Spleen (tissue), 13 donors: ENCODE measurements at places on chromosomes 12 and 14. TPM values are rescaled to one million over a fixed set of nuclear protein-coding genes. Genes with fewer than 3 reads are reported as not detected.
A peak's percentile ranks its signal among the peaks of the same experiment; 100 is the strongest.

DNA sequence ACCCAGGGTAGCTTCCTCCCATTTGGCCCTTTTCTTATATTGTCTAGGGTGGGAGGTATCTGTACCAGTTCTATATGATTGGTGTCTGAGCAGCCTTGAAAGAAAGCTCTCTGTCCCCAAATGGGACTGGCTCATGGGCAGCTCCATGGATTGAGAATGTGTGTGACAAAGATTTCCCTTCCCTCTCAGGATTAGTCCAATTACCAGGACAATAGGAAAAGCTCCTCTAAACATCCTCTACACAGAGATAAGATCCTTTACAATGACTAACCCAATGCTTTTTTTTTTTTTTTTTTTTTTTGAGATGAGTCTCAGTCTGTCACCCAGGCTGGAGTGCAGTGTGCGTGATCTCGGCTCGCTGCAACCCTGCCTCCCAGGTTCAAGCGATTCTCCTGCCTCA lies 112.1 kb downstream of the SLC35F4 start:
- no peak for DNase-seq

DNA sequence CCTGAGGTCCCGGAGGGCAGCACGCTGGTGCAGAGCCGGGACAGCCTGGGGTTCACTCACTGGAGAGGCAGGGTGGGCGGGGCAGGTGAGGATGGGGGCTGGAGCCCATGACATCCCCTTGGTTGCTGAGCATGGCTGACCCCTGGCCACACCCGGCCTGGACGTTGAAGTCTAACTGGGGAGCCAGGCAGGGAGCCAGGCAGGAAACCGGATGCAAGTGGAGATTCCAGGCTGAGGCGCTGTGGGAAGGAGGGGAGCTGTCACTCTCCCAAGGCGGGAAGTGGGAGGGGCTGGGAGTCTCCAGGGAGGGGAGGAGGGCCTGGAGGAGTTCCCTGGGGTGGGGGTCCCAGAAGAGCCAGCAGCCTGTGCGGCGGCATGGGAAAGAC lies 7.7 kb upstream of the INF2 start:
- peak; percentile 88 for DNase-seq

CFAP251 gene
- 1.7 TPM for polyA plus RNA-seq

DNA sequence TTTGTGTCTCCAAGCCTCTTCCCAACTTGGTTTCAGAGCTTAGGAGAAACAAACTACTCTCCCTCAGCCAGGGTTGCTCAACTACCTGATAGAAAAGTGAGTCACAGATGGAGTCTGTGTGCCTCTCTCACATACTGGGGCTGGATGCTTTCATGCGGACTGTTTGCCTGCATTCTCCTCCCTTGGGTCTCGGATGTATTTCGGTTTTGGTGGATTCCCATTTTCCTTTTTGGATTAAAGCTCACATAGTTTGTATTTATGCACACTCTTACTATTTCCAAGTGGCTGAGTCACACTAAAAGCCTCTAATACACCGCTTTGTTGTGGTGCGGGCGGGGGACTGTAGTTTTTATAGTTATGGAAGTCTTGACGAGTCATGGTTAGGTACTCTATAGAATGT lies 505.4 kb downstream of the LRFN5 start:
- no peak for DNase-seq

DNA sequence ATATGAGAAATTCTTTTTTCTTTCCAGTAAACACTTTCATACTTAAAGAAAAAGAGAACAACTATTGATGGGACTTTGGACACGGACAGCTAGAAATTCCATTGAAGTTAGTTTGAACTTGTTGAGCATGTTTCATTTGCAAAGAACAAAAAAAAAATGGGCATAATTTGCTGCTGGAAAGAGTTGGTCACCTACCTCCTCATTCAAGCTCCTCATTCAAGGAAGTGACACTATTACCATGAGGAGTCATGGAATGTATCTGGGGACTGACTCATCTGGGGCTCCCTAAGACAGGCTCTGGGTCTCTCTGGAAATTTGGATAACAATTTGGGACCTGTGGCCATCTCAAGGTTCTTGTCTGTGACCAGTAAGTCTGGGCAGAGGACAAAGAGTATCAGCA lies 50.4 kb downstream of the KICS2 start:
- DNase-seq = no peak

DNA sequence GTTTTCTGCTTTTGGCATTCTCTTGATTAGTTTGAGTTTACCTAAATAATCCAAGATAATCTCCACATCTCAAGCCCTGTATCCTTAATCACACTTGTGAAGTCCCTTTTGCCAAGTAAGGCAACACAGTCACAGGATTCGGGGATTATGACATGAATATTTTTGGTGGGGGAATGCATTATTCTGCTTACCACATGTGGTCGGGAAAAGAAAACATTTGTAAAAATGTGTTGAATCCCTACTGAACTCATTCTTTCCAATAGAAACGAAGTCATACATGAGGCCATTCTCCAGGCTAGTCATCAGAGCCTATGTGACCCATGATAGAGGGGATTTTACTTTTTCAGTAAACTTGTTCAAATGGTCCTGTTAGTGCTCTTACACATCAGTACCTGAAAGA lies 58.5 kb upstream of the PRICKLE1 start:
- DNase-seq = no peak

- DNase-seq = no peak
These were observed 68.2 kb upstream of the EVL start for GRCh38 chr14:99996951-99997571.

- DNase-seq = no peak
These were observed 41.8 kb downstream of the TUNAR start for GRCh38 chr14:95918466-95918865.

KLRK1 gene
- 45.9 TPM for polyA plus RNA-seq

SDR9C7 gene
- polyA plus RNA-seq = 0.04 TPM

POU6F1 gene
- polyA plus RNA-seq = 10.0 TPM

GRCh38 chr12:104604070-104604994 lies 147.6 kb downstream of the CHST11 start:
- no peak for DNase-seq

GRCh38 chr14:22739423-22739822 lies 27.1 kb upstream of the OXA1L start:
- no peak for DNase-seq

GRCh38 chr12:87406926-87407325 lies 622.3 kb downstream of the C12orf50 start:
- DNase-seq = no peak

RPGRIP1 gene
- 0.61 TPM for polyA plus RNA-seq

- DNase-seq = no peak
These were observed 17.8 kb downstream of the FBLN5 start for GRCh38 chr14:91929700-91930099.

DNA sequence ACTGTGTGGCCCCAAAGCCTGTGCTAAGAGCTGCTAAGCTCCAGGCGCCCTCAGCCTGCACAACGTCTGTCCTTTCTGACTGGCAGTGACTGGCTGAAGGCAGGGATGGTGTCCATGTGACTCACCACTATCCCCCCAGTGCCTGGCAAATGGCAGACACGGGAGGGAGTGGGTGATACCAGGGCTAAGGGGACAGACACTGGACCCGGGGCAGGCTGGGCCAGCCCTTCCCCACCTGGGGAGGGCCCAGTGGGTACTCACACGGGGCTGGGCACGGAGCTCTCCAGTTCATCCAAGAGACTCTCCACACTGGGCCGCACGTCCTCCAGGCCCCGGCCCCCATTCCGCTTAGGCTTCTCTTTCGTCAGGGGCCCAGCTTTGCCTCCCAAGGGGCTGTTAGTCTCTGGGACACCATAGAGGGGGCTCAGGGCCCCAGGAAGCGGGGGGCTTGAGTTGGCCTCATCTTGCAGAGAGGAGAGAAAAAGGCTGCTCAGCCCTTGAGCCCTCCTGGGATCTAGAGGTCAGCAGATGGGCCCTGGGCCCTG lies 21.4 kb upstream of the RPLP0 start:
- no peak for DNase-seq

MAP3K12 gene
- 13.7 TPM for polyA plus RNA-seq

DNA sequence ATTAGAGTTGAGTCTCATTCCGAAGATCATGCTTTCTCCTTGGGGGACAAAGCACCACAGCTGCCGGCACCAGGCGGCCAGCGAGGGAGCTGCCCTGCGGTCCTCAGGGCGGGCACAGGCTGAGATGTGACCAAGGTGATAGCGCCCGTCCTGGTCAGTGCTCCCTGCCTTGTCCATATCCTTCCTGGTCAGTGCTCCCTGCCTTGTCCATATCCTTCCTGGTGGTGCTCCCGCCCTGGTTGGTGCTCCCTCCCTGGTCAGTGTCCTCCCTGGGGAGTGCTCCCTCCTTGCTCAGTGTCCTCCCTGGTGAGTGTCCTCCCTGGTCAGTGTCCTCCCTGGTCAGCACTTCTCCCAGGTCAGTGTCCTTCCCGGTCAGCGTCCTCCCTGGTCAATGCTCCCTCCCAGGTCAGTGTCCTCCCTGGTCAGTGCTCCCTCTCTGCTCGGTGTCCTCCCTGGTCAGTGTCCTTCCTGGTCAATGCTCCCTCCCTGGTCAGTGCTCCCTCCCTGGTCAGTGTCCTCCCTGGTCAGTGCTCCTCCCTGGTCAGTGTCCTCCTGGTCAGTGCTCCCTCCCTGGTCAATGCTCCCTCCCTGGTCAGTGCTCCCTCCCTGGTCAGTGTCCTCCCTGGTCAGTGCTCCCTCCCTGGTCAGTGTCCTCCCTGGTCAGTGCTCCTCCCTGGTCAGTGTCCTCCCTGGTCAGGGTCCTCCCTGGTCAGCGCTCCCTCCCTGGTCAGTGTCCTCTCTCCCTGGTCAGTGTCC lies 92.2 kb downstream of the ADGRD1 start:
- peak; percentile 67 for DNase-seq

NXPH4 gene
- polyA plus RNA-seq = 0.15 TPM

DNA sequence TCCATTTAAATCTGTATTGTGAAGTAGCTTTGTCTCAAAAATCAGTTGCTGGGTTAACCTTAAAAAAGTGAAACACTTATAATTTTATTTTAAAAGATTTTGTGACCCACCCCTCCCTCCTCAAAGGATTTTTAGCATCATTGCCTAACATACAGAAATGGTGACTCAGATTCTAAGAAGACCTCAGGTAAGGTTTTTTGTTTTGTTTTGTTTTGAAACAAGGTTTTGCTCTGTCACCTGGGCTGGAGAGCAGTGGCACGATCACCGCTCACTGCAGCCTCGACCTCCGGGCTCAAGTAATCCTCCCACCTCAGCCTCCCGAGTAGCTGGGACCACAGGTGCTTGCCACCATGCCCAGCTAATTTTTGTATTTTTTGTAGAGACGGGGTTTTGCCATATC lies 74.2 kb downstream of the GNS start:
- peak; percentile 67 for DNase-seq

SMCO2 gene
- polyA plus RNA-seq = 0.16 TPM

DNA sequence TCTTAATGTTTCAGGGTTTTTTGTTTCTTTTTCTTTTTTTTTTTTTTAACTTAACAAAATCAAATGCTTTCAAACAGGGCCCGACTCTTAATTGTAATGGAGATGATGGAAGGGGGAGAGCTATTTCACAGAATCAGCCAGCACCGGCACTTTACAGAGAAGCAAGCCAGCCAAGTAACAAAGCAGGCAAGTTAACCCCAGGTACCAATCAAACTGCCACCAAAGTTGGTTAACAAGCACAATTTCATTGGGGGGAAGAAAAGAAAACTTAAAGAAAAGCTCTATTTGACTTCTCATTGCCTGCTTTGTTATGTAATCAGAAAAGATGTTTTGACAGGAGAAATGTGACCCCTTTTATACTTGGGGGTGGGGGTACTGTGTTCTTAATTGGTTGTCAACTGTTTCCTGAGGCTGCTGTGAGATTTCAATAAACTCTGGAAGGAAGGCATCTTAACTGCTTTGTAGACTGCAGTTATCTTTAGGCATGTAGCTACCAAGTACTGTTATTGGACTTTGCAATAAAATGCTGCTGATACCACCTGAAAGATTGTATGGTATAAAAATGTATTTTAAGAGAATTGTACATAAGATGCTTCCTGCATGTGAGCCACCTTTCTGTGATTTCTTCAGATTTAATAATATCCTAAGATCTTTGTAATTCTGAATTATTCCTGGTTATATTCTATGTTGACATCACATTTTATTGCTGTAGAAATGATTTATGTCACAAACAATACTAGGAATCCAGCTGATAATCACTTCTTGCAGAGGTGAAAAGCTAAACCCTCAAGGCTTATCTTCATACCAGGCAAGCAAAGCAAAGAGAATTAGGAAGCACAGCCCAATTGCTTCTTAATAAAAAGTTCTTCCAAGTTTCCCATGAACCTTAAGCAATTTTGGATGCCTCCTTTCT lies 26.9 kb downstream of the MAPKAPK5 start:
- no peak for DNase-seq

GRCh38 chr12:109582636-109583035 lies 9.0 kb downstream of the MVK start:
- no peak for DNase-seq

DNA sequence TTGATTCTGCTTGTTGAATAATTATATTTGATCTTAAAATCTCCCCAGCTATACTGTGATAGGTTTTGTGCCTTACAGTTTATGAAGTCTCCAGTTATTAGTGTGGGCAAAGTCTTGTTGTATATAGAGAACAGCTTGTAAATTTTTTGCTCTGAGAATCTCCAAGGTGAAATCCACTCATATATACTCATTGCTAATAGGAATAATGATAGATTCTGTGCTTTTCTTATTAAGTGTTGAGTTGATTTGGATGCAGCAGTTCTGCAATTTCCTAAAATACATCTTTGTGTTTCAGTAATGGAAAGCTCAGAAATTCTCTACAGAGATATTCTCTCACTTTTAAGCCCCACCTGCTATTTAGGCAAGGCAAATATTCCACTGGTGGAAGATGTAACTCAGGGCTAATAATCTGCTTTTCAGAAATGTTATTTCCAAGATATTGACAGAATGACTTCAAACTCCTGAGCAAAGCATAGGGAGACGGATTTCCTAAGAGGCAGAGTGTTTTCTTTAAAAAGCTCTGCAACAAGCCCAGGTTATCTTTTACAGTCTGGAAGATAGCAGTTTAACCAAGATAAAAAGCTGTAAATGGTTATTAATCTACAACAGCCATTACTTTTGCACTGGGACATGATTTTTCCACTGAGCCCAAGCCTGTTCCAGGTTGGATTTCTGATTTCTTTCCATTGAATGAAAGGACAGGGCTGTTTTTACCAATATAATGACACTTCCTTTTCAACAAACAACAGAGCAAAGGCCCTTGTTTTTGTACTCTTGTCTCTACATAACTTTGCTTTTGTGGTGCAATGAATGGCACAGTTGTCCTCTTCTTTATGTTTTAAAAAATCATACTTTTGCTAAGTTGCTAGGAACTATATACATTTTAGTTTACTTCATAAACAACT lies 239.9 kb upstream of the ATP2B1 start:
- no peak for DNase-seq

GPR68 gene
- polyA plus RNA-seq = 0.50 TPM

ARHGAP9 gene
- 190 TPM for polyA plus RNA-seq

LTBR gene
- 29.2 TPM for polyA plus RNA-seq
